Stimulated activated CD4-positive, alpha-beta T cell treated with anti-CD3 and anti-CD28 coated beads, Interleukin-12 subunit alpha, Interleukin-12 subunit beta, amount 100 ng/mL, for 4 hours (primary cell): ENCODE measurements at places on chromosomes 13 and 19.

- no peak for DNase-seq
These were observed 3.4 kb upstream of the KLF16 start for GRCh38 chr19:1866693-1867348.

DNA sequence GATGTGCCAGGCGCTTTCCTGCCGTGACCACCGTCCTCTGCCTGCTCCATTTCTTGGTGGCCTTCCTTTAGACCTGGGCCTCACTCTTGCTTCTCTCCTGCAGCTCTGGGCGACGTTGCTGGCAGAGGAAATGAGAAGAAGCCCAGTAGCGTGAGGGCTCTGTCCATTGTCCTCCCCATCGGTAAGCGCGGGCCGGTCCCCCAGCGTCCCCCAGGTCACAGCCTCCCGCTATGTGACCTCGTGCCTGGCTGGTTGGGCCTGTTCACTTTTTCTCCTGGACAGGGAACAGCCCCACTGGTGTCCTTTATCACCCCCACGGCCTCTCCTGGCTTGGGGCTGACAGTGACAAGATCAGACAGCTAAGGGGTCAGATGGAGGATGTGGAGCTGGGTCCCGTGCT, 27.7 kb downstream of the SPC24 start:
- no peak for DNase-seq

DNA sequence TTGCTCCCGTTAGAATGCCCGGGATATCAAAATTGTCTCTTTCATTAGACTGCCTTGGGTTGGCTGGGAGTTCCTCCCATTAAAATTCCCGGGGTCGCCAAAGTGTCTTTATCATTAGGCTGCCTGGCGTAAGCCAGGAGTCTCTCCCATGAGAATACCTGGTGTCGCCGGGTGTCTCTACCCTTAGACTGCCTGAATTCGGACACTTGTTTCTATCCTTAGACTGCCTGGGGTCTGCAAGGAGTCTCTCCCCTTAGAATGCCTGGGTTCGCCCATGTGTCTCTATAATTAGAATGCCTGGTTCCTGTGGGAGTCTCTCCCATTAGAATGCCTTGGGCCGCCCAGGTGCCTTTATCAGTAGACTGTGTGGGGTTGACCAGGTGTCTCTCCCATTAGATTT, 1538.2 kb downstream of the UQCRFS1 start:
- no peak for DNase-seq

GRCh38 chr13:30371649-30372265, 50.5 kb upstream of the UBE2L5 start:
- DNase-seq, result no peak

DNA sequence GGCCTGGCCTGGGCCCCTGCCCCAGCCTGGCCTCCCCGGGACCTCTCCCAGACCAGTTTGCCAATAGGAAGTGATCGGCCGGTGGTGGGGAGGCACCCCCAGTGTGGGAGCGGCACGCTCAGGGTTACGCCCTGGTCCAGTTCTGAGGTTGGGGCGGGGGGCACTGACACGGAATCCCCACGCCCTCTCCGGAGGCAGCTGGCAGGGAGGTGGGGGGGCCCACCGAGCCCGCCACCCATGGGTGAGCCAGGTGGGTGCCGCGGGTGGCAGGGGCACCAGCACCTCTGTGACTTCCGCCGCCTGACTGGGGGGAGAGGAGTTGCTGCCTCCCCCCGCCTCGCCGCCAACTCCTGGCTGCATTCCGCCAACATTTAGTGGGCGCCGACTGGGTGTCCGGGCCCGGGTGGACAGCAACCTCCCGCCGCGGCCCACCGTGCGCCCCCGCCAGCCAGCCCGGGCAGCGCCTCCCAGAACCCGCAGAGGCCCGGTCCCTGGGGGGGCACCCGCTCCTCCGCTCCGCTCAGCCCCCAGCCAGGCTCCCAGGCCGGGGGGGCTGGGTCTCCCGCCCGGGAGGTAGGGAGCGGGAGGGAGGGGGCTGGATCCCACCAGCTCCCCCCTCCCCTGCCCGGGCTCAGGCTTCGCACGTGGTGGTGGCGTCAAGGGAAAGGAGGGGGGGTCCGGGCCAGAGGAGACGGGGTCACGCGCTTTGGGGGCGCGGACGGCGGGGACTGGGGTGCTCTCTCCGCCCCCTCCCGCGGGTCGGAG, 2.0 kb downstream of the ZBTB7A start:
- DNase-seq, result no peak

- peak; percentile 56 for DNase-seq
These were observed at the start of gene NKG7 for GRCh38 chr19:51372649-51373504. Gene NKG7 (minus strand): TSS chr19:51372654. CDS start chr19:51372535, 119 bp downstream.

GRCh38 chr19:5186293-5187050, 154.1 kb downstream of the PTPRS start:
- DNase-seq, result no peak

DNA sequence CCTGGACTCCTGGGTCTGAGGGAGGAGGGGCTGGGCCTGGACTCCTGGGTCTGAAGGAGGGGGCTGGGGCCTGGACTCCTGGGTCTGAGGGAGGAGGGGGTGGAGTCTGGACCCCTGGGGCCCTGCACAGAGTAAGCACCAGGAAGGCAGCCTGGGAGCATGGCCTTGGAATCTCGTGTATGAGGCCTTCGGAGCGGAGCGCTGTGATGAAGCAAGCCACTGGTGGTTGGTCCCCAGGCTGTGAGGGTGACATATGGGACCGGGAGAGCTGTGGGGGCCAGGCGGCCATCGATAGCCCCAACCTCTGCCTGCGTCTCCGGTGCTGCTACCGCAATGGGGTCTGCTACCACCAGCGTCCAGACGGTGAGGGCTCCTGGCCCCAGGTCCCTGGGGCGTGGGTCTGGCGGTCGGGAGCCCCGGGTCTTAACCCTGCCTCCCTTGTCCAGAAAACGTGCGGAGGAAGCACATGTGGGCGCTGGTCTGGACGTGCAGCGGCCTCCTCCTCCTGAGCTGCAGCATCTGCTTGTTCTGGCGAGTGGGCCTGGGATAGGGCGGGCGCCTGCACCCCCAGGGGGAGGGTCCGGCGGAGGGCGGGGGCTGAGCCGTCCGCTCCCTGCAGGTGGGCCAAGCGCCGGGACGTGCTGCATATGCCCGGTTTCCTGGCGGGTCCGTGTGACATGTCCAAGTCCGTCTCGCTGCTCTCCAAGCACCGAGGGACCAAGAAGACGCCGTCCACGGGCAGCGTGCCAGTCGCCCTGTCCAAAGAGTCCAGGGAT, 918 bp downstream of the TMEM190 start:
- no peak for DNase-seq

GRCh38 chr19:56099638-56100539, 21.2 kb downstream of the ZNF787 start:
- DNase-seq, result no peak

DNA sequence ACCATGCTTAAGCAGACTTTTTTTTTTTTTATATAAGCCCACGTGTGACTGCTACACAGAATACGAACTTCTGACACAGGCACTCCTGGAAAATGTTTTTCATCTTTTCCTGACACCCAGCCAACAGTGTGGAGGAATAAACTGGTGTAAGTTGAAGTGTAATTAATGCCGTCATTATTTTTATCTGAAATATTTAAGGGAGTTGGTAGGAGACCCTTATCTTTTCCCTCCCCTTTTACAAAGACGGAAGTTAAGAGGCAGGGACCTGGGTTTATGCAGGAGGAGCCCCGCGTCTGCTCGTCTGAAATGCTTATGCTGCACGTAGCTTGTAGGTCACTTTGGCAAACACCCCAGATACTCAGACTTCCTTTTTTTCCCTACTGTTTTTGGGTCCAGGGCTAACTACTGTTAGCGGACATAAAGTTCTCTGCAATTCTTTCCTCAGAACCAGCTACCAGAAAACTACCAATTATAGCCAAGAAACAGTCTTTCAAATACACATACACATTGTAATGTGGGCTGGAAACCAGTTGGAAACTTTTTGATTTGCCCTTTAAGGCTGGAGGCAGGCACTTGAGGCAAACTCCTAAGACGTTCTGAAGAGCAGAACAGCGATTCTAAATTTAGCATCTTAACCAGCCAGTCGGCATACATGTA, 50.8 kb downstream of the EFNB2 start:
- no peak for DNase-seq

DNA sequence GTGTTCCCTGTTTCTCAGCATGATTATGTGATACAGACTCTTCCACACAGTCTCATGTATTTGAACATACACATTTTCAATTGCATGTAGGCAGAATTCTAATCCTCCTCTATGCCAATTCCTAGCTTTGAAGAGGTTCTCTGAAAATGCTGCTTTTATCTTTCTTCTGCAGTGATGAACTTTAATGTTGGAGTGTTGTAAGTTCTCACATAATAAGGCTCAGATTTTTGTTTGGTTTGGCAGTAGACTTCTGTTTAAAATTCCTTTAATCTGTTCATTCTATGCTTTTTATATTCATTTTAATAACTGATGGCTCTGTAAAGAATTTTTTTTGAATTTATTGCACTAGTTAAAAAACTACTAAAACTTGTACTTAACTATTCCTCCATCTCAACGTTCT, 225.8 kb downstream of the GGACT start:
- DNase-seq, result no peak

GRCh38 chr19:39351537-39352064, 9.4 kb downstream of the SAMD4B start:
- peak; percentile 5 for DNase-seq

DNA sequence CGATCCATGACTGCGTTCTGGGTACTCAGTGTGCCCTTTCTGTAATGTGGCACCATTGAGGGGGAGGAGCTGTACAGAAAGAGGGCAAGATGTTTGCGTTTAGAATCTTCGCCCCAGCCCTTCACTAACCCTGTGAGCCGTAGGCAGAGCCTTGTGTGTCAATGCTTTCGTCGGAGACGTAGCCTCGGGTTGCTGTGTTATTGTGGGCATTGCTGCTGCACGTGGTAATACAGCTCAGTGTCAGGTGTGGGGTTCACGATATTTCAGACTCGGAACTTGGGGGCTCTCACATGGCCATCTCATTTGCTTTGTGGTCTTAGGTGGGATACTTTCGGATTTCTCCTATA, 6.1 kb downstream of the RPS9 start:
- no peak for DNase-seq

DNA sequence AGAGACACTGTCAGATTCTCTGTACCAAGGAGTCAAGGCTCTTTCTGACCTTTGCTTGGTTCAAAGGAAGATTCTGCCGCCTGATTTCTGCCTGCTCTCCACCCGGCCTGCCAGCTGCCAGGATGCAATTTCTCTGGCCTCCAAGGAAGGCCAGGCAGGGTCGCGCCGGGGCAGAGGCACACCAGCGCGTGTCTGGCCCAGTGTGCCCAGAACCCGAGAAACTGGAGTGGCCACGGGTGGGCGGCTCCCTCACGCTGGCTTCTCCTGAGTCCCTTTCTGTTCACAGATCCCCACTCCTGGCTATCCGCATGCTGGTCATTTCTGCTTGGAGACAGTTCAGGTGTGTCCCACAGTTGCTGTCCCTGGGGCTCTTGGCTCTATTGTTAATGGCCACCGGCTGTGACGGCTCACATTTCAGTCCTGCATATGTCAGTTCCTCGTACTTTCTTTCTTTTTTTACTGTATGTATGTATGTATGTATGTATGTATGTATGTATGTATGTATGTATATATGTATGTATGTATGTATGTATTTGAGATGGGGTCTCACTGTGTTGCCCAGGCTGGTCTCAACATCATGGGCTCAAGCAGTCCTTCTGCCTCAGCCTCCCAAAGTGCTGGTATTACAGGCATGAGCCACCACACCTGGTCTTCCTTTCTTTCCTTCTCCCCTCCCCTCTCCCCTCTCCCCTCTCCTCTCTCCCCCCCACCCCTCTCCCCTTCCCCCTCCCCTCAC, 16.9 kb downstream of the TMPRSS9 start:
- no peak for DNase-seq

DNA sequence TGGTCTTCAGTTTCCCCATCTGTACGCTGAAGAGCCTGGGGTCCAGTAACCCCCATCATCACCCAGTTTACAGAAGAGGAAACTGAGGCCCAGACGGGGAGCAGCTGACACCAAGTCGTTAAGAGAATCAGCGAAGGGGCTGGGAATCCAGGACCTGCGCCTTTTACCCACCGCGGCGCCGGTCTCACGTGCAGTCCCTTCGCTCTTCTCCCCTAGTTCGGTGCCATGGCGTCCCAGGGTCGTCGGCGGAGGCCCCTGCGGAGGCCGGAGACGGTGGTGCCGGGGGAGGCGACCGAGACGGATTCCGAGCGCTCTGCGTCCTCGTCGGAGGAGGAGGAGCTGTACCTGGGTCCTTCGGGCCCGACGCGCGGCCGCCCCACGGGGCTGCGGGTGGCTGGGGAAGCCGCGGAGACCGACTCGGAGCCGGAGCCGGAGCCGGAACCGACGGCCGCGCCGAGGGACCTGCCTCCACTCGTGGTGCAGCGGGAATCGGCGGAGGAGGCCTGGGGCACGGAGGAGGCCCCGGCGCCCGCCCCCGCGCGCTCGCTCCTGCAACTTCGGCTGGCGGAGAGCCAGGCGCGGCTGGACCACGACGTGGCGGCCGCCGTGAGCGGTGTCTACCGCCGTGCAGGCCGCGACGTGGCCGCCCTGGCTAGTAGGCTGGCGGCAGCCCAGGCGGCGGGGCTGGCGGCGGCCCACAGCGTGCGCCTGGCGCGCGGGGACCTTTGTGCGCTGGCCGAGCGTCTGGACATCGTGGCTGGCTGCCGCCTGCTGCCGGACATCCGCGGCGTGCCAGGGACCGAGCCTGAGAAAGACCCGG, 698 bp downstream of the BLOC1S3 start:
- peak; percentile 40 for DNase-seq

- DNase-seq, result no peak
These were observed 50.6 kb downstream of the HSPH1 start for GRCh38 chr13:31111136-31111535.

DNA sequence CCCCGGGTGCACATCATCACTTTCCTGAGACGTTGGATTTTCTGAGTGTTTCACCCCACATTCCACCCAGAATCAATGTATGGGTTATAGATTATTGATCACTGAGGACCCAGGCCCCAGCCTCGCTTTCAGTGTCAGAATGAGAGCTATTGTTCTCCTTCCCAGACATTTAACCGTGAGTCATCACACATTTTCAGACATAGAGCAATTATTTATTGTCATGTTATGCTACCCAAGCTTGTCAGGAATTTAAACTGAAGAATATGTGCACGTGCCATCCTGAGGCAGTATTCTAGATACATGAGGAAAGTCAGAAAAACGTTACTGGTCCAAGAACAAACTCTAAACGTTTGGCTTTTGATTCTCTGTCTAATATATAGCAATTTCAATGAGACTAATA, 276.6 kb upstream of the ZNF507 start:
- no peak for DNase-seq

GRCh38 chr13:46327246-46327645, 59.8 kb downstream of the RUBCNL start:
- DNase-seq, result no peak

DNA sequence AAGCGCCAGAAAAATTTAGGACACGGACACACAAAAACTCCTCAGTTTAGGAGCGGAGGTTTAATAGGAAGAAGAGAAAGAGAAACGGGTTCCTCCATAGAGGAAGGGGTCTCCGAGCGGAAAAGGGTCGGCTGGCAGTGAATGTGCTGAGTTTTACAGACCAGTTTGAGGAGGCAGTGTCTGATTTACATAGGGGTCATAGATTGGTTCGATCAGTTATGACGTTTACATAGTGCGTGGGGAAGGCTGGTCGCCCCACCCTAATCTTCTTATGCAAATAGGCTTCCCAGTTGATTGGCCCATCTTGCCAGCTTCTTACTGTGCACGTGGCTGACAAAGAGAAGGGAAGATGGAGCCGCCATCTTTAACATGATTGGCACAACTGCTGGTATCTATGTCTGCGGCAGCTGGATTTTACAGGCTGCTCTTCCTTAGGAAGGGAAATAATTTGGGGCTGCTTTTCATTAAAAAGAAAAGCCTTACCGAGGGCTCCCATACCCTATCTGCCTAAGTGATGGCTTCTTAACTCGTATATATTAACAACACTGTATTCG, 1.2 kb upstream of the ZNF225 start:
- DNase-seq, result no peak

GRCh38 chr13:44326961-44327360, 46.7 kb upstream of the SERP2 start:
- no peak for DNase-seq
